Bone marrow (tissue), 2 donors: ENCODE measurements at places on chromosomes 12 and 14.

GRCh38 chr14:99716850-99717681, 33.0 kb downstream of the CYP46A1 start:
- no peak for DNase-seq

GRCh38 chr12:124036657-124037109, 63.7 kb downstream of the ZNF664 start:
- peak; percentile 7 for DNase-seq

DNA sequence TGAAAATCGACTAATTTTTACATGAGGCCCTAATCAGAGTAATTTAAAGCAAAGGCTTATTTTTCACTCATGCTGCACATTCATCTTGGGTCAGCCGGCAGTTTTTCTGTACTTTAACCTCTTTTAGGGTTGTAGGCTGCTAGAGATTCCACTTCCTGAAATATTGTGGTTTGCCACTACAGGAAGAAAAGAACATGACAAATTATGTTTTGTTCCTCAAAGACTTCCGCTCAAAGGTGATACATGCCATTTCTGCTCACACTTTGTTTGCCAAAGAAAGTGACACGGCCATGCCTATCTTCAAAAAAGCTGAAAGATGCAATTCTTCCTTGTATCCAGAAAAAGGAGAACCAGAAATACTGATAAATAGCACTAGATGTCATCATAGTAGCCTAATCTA, 183.4 kb upstream of the PPFIA2 start:
- no peak for DNase-seq

- DNase-seq, result no peak
Observed at GRCh38 chr14:73055251-73055650, 3.1 kb upstream of the RBM25 start.

DNA sequence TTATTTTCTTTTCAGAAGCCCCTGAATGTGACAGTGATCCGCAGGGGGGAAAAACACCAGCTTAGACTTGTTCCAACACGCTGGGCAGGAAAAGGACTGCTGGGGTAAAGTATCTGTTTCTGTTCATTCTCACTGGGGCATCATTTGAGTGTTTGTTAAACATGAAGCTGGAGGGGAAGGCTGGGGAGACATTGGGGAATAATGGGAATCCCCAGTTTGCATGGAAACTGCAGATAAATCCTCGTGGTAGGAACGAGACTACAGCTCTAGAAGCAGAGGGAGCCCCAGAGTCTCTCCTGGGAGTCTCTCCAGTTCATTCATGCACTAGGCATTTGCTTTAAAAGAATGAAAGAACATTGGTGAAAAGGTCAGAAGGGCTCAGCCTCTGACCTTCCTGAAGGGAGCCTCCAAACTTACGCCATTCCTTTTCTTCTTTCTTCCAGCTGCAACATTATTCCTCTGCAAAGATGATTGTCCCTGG, 2.5 kb upstream of the CFAP251 start:
- DNase-seq, result no peak

DNA sequence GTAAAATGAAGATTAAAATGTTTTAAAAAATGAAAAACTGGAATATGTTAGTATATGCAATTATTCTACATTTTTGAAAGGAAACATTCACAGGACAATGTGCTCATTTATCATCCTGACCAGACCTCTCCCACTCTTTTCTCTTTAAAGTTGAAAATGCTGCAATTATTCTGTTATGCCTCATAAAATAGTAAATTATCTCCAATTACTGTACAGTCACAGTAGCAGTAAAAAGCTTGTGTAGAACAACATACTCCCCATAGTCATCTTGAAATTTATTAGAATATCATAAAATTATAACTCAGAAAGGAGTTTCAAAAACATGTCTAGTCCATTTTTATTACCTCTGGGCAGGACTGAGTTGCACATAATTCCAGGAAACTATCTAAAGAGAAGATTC, 250.3 kb downstream of the SYT1 start:
- no peak for DNase-seq

GRCh38 chr12:111578971-111579340, 20.2 kb downstream of the ATXN2 start:
- no peak for DNase-seq

GRCh38 chr12:88339254-88339949, 197.3 kb downstream of the TMTC3 start:
- DNase-seq, result no peak

- DNase-seq, result no peak
Observed at GRCh38 chr14:101796016-101796415, 34.5 kb downstream of the PPP2R5C start.

DNA sequence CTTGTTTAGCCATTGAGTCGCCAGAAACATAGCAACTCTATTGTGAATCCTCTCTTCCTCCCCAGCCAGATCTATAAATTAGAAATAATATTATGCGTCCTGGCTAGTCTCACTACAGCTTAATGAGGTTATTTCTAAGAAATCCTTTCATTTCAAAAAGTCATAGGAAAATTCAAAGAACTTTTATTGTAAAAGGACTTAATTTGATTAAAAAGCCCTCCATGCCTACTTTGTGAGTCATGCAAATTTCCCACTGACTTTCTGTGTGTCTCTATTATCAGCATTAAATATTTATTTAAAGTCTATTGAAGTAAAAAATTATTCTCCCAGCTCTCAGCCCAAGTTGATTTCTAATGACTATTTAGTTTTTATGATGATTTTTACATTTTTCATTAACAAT, 160.7 kb downstream of the PHLDA1 start:
- no peak for DNase-seq

- no peak for DNase-seq
Observed at GRCh38 chr12:25730489-25731349, 177.6 kb upstream of the LMNTD1 start.

DNA sequence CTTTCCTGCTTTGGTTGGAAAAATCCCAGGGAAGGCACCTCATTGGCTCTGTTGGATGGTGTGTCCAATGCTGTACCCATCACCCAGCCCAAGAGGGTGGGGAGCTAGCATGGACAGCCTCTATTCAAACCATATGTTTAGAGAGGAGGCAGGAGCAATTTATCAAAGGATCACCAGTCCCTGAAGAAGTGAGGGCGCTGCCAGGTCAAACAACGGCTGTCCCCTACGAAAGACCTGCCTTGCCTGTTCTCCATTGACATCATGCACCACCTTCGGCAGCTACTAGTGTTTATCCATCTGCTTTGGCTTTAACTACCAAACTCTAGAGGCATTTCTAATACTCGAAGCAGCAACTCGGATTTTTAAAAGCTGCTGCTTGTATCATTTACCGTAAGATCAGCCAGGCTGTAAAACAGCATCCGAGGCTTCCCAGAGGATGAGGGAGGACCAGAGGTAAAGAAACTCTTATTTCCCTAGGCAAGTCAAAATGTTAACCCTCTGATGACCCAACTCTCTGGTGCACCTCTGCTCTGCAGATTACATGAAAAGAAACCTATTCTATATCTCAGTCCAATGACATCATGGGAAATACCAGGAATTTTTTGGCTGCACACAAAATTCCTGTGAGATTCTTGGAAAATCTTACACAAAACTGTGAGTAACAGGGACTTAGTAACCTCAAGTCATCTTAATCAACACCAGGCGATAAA, 720.9 kb upstream of the TBX3 start:
- DNase-seq, result no peak

DNA sequence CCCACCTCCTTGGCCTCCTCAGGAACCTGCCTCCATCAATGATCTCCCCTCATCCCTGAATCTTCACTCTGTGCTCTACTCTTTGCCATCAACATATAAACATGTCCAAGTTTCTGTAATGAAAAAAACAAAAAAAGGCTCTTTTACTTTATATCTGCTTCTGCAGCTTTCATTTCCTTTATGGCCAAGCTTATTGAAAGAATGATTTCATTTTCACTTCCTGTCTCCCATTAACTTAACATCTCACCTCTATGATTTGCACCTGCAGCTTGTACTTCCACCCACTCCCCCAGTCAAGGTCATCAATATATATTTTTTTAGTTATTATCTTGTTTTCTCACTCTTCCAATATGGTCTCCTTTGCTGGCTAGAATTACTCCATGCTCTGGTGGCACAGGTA, 15.6 kb upstream of the RNU6-7 start:
- no peak for DNase-seq

- no peak for DNase-seq
Observed at GRCh38 chr12:49907352-49907751, 3.7 kb upstream of the FAIM2 start.

DNA sequence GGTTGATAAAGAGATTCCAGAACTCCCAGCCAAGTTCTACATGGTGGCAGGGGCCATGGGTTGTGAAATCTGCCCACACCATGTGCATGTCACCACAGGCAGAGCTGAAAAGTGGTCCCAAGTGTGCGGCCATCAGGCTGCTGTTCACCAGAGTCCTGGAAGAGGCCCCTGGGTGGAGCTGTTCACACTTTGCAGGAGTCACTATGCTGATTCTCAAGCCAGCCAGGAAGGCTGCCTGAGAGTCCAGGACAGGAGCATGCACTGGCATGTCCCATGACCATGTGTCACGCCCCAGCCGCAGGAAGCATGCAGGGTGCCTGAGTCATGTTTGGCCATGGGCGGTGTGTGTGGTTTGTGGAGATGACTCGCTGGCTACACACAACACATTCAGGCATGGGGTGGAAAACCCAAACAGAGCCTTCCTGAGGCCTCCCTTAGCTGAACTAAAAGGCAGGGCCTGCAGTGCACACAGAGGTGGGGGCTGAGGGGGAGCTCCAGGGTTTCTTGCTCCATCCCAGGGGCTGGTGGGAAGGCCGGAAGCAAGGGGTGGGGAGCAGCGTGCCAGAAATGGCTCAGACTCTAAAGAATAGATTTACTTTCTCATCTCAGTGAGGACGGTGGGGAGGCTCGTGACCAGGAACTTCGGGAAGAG, 19.4 kb downstream of the ABCB9 start:
- peak; percentile 77 for DNase-seq

DNA sequence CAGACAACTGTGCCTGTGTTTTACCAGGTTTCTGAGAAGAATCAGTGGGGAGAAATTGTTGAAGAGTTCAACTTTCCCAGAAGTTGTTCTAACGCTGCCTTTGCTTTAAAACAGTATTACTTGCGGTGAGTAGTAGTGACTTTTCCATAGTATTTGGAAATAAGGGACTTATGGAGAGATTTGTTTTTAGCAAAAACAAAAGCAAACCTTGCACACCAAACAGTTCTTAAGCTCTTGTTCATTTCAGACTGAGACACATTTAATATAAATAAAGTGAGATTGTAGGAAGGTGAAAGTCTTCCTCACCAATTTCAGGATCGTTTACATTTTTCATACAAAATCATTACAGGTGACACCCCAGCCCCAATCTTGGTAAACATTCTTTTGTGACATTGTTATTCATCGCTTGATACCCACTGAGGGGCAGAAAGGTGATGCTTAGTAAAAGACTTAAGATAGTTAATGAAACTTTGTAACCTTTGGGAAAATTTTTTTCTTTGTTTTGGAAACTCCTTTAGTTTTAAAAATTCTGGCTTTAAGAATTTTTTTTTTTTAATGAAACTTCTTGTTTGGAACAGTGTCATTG, 1.8 kb downstream of the ARID2 start:
- DNase-seq, result no peak

- no peak for DNase-seq
Observed at GRCh38 chr12:54213079-54213478, 24.3 kb upstream of the SMUG1 start.

DNA sequence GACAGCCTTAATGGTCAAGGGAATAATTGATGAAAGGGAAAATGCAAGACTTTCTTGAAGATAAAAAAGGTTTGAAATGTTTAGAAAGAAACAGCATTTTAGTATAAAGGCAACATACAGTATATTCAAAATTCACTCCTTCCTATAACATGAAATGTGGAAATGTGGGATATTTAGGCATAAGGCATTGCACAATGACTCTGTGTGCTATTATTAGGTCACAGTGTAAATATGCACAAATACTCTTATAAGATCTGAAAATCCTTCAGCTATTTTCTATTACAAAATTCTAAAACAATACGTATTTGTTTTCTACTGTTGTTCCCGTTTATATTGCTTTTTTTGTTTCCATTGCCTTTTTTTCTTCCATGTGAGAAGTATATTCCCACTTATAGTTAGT, 127.7 kb downstream of the SLC16A7 start:
- no peak for DNase-seq

DNA sequence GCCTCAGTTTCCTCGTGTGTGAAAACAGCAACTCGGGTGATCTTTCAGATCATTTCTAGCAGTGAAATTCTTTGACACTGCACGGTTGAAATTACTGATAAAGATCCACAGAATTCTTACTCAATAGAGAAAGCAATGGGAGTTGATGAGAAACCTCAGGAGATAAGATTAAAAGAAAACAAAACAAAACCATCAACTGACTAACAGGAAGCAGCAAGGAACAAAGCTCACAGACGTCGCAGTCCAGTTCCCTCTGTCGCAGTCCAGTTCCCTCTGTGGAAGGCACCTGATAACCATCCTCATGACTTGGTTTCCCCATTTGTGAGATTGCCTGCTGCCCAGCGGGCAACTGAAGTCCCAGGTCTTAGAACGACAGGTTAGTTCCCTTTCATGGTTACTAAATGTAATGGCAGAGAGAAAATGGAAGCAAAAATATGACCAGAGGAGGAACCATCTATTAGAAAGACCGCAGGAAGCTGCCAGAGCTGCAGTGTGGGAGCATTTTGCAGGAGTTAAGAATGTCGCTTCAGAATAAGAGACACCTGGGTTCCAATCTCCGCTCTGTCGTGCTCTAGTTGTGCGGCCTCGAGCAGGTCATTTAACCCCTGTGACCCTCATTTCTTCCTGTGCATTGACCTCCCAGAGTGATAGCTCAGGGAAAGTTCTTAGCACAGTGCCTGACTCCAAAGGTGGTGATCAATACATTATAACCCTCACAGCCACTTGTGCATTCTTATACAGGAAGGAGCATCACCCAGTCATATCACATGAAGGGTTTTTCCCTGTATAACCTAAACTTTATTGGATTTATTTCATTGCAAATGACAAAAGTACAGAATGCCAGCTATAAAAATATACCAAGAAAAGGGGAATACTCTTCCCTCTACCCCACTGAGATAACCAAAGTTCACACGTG, 5.1 kb upstream of the MED13L start:
- DNase-seq, result no peak

GRCh38 chr12:29591140-29592020, 93.9 kb upstream of the OVCH1 start:
- no peak for DNase-seq

DNA sequence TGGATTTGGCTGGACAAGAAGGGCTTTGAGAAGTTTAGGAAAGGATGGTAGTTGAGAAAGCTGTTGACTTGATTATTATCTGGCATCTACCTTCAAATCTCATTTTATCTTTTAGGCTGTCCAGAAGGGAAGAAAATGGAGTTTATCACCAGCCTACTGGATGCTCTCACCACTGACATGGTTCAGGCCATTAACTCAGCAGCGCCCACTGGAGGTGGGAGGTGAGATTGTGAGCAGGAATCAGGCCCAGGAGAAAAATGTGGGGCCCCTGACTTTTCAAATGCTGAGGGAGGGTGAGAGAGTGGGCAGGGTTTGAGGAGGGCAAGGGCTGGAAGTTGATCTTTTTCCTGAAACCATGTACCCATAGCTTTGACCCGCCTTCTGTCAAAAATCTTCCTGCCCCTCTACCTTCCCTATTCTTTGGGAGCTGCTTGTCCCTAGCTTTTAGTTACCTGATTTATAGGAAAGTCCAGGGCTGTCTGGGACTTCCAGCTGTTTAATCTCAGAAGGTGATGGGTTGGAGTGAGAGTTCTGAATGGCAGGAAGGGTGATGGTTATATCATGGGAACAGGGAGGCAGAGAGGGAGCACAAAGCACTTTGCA, 134.2 kb downstream of the SMOC1 start:
- no peak for DNase-seq
